Hematopoietic multipotent progenitor cell treated with erythropoietin and hydrocortisone succinate and interleukin-3 and kit ligand, for 6 days (in vitro differentiated cells): ENCODE measurements at places on chromosomes 6 and 20.

DNA sequence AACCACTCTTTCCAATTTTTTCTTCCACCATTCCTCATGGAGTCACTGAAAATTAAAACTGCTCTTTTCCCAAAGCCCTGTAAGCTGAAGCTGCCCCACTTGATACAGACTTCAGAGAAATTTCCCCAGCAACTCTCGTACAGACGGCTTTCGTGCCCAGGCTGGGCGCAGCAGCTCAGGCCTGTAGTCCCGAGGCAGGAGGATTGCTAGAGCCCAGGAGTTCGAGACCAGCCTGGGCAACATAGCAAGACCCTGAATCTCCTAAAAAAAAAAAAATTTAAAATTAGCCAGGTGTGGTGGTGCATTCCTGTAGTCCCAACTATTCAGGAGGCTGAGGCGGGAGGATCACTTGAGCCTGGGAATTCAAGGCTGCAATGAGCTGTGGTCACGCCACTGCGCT lies 6.6 kb downstream of the PPDPF start:
- DNase-seq: no peak

DNA sequence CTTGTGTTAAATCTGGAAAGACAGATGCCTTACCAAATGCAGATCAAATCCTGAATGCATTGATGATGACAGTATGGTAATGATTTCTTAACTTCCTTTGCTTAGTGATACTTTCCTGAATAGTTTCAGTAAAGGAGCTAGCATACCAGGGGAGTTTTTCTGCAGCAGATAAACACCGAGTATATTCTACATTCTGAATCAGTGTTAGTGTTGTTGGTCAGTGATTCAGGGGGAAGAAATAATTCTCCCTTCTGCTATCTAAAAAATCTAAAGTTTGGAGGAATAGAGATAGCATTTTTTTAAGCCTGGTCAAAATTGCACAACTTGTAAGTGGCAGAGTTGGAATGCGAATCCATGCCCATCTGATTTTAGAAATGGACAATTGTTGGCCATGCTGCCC lies 512.2 kb upstream of the MARCKS start:
- DNase-seq: no peak

DNA sequence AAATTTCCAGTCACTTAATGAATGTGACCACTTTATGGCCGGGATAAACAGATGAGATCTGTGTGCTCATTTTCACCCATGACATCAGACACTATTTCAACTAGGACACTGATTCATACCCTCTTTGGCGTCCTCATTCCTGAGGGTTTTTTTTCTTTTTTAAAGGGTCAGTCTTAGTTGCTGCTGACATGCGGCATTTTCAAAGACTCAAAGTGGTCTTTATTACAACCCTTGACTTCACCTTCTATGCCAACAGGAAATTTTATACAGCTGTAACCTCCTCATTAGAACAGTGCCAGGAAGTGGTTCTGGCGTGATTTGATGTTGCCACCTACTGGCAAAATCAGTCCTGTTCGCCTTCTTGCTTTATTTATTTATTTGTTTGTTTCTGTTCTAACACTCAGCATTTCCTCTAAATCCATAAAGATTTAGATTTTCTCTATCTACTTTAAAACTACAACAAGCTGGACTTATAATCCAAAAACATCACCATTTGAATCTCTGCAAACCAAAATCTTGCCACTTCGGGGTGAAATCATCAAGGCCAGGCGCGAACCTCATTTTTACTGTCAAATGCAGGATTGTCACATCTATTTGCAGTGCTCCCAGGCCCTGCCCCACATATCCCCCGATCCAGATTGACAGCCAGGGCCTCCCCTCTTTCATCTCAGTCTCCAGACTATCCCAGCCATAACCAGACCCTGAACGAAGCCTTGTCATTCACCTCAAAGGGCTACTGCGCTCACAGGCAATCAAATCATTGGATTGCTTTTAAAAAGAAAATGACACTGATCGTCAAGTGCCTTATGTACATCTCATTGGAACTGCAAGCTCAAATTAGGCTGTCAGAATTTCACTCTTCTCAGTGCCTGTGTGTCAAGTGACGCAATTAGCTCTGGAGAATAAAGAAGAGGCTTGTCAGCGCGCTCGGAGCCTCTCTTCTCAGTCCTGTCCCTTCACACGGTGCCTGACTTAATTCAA lies 77.5 kb downstream of the C6orf118 start:
- peak; percentile 6 for DNase-seq

DNA sequence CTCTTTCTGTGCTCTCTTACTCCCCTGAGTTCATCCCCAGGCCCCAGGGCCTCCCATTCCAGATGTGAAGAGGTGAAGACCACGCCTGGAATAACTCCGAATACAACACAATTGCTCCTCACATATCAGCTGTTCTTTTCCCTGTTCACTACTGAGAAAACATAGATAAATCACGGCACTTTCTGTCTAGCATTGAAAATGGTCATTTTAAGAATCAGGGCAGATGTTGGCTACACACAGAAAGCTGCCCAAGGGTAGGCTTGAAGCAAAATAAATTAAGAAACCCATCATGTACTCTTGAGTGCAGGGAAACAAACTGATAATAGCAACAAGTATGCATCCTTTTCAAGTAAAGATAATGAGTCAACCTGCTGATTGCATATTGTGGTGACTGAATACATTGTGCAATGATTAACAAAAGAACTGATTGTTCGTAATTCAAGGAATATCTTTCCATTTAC lies 382.5 kb downstream of the PRKN start:
- DNase-seq: no peak

DNA sequence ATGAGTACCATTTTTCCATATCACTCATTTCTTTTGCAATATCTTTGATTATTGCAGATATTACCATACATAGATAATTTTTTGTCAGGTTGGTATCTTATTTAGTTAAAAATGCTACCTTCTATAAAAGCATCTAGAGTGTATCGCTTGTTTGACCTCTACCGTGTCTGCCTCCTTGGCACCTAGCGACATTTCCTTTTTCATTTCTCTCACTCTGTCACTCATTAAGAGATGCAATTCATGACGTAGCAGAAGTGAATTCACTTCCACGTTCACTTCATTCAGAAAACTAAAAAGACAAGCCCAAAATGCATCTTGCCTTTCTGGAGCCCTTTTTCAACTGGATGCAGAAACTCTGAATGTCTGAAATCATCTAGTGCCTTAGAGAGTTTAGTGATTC lies 172.9 kb downstream of the MMS22L start:
- DNase-seq: no peak

DNA sequence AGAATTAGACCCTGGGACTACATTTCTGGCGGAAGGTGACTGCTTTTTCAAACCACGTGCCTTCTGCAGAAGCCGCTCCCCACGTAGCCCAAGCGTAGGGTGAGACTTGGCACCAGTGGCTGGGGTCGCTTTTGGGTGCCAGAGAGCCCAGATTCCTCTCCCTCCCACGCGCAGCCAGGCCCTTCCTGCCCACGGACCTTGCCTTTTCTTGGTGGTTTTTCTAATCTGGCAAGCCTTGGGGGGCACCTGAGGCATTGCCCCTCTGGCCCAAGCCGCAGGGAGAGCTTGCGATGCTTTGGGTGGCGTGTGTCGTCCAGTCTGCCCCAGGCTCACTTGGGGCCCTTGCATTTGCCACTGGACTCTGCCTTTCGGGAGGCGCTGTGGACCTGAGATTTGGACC lies 3.3 kb downstream of the SLCO4A1 start:
- no peak for DNase-seq

DNA sequence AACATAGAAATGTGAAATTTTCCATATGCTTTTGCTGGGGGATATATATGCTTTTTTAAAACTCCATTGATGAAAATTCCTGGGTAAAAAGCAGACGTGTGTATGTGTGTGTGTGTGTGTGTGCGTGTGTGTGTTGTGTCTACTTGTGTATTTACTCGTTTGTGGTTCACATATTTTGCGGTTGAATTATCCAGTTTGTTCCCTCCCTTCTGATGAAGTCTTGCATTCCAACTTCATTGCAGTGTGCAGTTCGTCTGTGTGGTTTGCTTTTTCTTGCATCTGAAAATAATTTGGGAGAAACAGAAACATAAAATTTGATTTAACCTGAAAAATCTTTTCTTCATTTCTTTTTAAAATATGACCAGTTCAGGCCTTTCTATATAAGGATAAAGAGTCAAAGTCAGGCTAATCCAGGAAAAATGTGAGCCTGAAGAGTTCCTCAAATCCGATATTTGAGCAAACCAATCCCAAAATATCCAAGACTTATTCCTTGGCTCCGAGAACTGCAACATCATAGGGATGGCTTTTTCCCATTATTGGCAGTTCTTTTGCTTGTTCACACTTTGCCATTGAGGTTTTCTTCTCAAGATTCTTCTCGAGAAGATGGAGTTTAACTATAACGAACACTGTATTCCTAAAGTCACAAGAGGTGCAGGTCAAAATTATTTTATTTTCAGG lies 202.2 kb upstream of the CCN2 start:
- no peak for DNase-seq

DNA sequence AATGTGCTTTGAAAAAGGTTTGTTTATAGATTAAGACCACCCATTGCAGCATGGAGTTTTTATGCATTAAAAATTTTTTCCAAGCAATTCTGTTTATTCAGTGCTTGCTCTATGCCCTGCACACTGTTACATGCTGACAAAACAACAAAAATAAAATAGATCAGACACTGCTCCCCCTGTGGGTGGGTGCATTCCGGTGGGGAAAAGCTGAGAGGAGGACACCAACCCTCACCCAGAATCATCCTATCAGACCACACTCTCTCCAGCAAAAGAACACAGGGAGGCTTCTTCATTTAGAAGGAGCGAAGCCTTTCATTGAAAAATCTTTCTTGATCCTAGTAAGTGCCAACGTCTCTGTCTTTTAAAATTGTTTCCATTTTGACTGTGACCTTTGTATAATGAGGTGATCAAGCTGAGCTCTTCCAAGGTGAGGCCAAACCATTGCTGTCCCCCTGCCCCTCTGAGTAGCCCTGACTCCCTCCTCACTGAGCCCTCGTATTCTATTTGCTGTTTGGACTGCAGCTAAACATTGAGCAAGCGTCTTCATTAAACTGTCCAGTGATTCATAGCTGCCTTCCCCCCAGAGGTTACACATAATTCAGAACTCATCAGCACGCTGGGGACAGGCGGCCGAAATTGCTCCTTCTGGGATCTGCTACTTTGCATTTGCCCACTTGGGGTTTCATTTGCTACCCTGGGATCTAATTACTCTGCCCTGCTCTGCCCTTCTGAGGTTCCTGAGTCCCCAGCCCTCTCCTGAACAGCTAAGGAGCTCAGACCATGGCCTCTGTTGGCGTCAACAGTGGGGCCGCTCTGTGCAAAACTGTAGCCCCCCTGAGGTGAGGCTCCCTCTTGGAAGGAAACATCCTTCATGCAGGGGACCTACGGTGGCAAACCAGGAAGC lies 102.4 kb downstream of the F13A1 start:
- DNase-seq: no peak

DNA sequence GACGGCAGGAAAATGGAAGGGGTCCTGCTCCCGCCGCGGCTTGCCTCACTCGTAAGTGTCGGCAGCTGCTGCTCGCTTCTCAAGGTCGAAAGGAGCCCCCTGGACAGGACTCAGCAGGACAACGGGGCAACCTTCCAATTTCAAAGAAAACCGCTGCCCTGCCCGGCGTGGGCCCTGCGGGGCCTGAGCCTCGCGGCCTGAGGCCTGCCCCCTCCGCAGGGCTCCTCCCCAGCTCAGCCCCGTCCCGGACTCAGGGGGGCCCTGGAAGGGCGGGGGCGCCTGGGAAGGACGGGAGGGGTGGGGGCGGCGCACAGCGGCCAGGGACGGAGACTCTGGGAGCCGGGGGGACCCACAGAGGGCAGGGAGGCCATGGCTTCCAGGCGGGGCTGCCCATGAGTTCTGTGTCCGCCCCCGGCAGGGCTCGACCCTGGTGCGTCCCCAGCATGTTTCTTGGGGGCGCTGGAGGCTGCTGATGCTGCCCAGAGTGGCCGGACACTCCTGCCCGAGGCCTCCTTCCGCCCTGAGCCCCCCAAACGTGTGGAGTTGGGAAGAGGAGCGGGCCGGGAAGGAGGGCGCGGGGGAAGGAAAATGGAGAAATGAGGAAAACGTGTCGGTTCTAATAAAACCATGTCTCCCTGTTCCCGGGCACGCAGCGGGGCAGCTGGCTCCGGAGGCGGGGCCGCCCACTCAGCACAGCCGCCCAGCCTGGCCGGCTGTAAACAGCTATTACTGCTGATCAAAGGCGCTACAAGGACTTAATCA lies 114.6 kb downstream of the DLL1 start:
- DNase-seq: no peak

DNA sequence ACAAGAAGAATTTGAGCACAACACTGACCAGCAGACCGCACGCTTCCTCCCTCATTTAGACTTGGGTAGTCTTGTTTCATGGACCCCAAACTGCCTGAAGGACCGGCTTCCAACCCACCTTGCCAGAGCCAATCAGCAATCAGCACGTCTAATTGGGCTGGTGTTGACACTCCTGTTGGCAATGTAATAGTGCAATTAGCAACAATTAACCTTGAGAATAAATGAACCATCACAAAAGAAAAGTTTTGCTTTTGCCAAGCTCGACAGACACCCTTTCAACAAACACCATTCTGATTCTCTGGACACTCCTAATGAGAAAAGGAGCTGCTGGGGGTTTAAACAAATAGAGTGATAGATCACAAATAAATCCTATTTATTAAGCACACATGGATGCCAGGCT lies 61.0 kb downstream of the EDN3 start:
- no peak for DNase-seq

GRCh38 chr6:43946641-43947363 lies 176.8 kb downstream of the VEGFA start:
- DNase-seq: peak; percentile 96

DNA sequence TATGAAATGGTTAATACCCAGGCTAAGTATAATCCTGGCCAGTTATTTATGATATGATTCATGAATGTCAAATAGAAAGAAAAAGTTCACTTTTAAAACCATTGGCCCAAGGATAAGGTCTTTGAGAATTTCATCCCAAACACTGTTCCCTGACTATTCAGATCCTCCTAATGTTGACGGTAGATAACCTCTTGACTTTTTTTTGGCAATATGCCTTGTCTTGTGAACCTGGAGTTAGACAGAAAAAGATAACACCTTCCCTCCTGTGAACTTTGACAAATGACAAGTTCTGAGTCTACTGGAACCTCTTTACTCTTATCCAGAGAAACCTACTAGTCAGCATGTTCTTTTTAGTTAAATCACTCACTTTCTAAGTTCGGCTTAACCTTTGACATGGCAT lies 166.8 kb upstream of the PREP start:
- no peak for DNase-seq

GRCh38 chr6:158002951-158003853 lies 21.5 kb downstream of the SYNJ2 start:
- no peak for DNase-seq
